ENCODE measurements at places on chromosomes 12 and 14.

DNA sequence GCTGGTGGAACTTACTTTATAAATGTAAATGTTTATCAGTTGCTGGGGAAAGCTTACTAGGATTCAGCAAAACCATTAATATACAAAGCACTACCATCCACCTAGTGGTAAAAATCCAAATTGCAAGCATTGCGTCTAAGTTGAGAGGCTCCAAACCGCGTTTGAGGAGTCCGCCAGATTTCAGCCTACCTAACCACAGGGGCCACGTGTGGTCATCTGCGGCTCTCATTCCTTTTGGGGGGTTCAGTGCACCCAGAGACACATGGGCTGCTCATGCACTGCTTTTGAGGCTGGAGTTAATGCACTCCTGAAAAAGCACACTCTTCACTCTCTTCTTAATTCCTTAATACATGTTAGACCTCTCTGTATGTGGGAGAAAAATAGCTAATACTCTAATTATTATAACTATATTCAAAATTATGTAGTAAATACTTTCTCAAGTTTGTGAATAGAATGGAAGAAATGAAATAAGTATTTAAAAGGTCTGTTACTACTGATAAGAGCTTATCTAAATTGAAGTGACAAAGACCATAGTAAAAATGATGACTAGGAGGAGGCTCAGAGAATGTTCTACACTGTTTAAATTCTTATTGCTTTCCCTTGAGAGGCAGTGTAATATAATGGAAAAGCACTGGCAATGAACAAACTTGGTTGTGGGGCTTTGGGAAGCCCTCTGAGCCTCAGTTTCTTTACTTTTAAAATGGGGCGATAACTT is 41.4 kb upstream of the MANSC4 start:
- no peak for DNase-seq

DNA sequence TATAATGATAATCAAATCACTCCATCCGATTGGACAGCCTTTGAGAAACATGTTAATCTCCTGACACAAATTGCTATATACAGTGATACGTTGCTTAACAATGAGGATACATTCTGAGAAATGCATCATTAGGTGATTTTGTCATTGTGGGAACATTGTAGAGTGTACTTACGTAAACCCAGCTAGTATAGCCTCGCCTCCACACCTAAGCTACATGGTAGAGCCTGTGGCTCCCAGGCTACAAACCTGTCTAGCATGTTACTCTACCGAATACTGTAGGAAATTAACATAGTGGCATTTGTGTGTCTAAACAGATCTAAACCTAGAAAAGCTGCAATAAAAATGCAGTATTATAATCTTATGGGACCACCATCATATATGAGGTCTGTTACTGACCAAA is 128.6 kb upstream of the PWP1 start:
- DNase-seq = no peak

DNA sequence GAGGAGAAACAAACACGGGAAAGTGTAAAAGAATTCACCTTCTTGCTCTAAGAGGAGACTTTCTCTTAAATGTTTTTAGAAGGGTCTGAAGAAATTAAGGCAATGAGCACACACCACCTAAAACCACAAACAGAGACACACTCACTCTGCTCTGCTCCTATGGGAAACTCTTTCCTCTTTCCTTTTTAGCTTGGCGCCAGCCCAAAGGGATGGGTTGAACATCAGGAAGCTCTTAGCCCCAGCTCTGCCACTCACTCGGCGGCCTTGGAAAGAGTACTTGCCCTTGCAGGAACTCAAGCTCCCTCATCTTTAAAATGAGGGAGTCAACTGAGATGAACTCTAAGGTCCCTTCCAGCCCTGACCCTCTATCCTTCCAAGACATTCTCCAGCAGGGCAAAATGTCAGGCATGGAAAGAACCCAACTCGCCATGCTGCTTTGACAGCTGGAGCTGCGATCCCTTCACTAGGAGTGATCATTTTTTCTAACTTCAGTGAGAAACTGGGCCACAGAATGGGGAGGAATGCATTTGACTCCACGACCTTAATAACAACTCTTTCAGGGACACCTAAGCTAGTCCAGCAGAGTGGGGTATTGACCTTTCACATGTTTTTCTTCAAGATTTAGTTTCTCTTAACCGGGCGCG is 980 bp upstream of the RNASE8 start:
- DNase-seq = no peak

DNA sequence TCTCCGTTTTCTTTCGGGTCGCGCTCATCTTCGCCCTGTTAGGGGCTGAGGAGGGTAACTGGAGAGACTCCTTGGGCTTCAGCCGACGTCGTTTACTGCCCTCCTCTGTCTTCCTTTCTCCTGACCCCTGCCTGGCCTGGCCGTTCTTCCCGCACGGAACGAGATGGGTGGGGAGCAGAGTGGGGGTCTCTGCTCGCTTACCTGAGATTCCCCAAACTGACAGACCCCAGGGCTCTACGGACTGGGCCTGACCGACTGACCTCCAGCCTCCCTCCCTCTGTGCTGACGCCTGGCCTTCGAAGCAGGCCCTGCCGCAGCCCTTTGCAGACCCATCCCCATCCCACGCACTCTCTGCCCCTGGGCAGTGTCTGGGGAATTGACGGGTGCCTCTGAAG is 439 bp downstream of the GOLGA5 start:
- no peak for DNase-seq

All from activated CD4-positive, CD25-positive, alpha-beta regulatory T cell treated with anti-CD3 and anti-CD28 coated beads, Interleukin-2, amount 50 U/mL, for 16 hours (primary cell).